ENCODE measurements at places on chromosomes 11 and 22. TPM values are rescaled to one million over a fixed set of nuclear protein-coding genes. Genes with fewer than 3 reads are reported as not detected.

Gene KCNK7
- total RNA-seq, result 0.95 TPM

Gene SLC7A4
- 1.2 TPM for total RNA-seq

Gene PLAAT2
- not detected for total RNA-seq

Gene IL10RA
- total RNA-seq, result 72.6 TPM

Gene KRTAP5-7
- not detected for total RNA-seq

Gene ASCC2
- total RNA-seq, result 41.8 TPM

GRCh38 chr22:41816241-41816640 lies 15.8 kb downstream of the CCDC134 start:
- no peak for DNase-seq

DNA sequence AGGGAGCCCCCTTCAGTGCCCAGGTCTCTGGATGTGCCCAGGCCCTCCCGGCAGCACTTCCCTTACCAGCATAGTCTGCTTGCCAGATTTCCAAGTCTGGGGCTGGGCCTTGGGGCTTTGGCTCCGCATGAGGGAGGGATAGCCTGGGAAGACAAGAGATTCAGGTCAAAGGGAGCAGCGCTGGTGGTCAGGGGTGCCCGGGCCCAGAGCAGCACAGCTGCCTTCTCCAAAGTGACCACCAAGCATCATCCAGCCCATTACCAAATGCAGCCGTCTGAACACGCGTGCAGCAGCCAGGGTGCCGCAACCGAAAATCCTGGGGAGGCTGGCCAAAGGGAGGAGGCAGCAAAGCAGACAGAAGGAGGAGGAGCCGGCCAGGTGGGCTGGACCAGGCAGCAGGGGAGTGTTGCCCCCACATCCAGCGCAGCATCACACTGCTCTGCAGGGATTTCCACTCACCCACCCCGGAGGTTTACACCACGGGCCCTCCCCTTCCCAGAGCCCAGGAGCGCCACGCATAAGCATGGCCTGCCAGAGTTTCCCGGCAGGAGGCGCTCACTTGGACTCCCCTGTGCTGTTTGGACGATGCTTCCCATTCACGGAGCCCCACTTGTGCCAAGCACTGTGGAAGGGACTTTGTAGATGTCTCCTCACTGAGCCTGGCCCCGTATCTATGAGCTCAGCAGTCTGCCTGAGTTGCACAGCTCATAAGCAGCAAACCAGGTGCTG lies 22.5 kb downstream of the TRIM29 start:
- no peak for DNase-seq

DNA sequence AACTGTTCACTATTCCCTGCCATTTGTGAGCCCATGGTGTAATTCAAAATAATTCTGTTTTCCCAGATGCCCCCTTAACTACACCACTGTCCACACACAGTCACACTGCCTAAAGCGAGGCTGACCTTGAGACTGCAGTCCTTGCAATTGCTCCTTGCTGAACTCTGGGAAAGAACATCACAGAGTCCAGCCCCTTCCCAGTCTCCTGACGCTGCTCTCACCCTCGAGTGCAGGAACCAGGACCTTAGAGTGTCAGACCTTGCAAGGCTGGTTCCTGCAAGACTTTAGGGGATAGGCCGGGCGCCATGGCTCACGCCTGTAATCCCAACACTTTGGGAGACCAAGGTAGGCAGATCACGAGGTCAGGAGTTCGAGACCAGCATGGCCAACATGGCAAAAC lies 33.6 kb downstream of the AHNAK start:
- DNase-seq, result no peak

DNA sequence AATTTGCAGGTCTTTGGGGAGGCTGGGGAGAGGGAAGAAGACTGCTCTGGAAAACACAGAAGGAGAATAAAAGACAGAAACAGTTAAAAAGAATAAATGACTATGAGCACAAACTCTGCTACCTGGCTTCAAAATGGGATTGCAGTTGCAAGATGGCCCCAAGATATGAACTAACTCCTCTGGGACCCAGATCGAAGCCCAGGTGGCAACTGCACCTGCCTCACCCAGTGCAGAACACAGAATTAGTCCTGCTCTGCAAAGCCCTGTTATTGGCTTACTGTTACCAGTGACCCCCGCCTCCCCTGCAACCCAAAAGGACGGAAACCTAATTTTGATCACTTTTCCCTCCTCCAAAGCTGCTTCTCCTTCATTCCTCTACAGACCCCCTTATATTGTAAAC lies 35.9 kb upstream of the POU2AF1 start:
- no peak for DNase-seq

DNA sequence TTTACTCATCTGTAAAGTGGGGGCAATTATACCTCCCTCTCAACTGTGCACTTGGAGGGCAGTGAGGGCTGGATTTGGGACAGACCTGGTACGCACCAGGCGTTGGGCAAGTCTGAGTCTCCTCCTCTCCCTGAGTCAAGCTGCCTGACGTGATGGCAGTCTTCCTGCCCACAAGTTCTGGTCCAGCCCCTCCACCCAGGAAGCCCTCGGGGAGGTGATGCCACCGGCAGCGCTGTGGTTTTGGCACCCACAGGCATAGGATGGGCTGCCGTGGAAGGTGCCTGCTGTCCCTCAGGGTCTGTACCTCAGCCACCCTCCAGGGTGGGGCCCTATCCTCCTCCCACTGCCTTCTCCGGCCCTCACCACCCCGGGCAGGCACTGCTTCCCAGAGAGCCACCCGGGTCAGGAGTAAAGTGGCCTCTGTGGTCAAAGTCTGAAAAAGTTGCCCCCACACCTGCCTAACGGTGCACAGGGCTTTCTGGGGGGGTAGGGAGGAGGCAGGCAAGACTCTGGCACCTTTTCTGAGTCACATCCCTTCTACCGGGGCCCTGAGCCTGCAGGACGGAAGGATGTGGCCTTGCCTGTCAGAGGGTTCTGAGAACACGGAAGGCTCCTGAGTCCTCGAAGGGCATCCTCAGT lies 6.5 kb upstream of the APOBEC3H start:
- DNase-seq, result no peak

DNA sequence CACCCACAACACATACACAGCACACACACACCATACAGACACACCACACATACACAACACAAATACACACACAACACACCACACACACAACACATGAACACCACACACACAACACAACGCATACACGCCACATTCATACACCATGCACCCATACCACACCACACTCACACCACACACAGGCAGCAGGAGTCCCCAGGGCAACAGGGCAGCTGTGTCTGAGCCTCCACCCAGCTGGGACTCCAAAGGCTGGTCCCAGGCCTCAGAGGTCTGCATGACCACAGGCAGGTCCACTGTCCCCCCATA lies 3.3 kb upstream of the WNT7B start:
- DNase-seq, result no peak

DNA sequence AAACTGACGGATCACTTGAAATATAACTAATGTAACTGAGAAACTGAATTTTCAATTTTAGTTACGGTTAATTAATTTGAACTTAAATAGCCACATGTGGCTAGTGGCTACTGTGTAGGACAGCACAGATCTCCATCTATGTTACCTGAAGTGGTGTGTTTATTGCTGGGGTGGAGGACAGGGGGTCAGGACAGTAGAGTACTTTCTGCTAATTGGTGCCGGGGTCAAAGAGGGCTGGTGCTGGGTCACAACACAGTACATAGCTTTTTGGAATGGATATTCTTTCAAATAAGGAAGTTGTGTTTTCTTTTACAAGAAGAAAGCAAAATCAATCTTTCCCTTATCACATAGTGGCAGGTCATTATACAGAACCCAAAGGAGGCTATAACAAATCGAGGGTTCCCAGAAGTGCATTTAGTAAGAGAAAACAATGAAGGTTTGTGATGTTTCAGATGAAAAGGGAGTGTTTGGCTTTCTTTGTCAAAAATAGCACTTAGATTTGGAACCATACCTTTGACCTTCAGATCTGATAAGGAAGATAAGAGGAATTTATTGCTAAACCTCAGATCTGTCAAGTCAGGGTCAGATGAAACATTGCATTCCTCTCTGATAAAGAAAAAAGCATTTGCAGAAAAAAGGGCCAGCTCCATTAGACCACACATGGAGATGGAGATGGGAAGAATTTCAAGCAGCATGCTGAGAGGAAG lies 384.5 kb downstream of the AASDHPPT start:
- no peak for DNase-seq

DNA sequence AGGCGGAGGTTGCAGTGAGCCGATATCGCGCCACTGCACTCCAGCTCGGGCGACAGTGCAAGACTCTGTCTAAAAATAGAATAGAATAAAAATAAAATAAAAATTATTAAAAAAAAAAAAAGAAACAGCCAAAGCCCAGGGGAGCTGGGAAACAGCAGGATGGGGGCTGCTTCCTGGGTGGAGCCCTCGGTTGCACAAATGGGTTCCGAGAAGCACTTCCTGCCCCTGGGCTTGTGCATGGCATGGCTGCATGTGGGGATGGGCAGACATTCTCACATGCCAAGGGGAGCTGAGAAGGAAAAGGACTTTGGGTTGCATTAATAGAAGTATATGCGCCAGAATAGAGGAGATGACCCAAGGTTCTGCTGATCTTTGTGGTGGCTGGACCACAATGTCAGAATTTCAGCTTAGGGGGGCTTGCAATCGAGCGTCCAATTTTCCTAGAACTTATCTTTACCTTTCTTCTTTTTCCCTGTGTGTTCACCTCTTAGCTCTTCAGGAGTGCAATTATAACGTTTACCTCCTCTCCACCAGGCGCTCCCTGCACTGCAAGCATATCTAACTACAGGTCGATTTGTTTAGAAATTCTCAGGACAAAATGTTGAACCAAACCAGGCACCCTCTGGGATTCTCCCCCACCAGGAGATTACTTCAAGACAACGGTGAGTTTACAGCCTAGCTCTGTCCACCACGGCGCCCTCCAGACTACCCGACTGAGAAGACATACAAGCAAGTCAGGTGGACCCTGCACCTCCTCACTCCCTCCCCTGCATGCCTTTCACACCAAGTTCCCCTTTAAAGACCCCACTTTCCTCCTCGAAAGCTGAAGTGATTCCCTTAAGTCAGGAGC lies 53.2 kb downstream of the SHISAL1 start:
- no peak for DNase-seq

DNA sequence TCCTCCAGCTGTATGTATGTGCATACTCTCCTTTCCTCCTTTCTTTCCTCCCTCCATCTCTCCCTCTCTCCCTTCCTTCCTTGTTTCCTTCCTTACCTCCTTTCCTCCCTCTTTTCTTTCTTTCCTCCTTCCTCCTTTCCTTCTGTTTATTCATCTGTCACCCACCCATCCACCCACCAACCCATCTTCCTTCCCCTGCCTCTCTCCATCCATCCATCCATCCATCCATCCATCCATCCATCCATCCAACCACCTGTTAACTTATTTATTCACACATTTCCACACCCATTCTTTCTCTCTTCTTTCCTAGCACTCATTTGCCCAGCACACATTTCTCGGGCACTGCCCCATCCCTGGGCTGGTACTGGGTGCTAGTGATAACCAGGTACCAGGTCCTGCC lies 443.9 kb downstream of the MIAT start:
- DNase-seq, result no peak

DNA sequence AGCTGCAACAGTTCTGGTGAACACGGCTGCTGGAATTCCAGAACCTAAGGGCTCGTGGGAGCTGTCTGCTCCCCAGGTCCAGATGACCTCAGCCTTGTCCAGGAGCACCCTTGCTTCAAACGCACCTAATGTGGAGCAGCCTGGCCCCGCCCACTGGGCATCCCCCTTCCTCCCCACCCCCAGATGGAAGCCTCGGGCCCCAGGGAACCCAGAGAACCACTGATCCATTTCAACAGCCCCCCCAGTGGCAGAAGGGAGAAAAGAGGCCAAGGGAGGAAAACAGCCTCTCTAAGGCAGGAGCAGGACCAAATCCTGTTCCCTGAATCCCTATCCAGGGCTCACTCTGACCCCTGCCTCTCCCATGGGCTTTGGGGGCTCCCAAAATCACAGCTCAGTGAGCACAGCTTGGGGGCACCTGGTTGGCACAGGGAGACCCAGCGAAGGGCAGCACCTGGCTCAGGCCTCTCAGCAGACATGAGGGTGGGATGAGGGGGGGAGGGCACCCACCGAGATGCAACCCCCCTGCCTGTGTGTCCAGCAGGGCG lies 1.2 kb downstream of the CYTH4 start:
- no peak for DNase-seq

GRCh38 chr11:2249189-2249916 lies 21.0 kb downstream of the ASCL2 start:
- DNase-seq, result no peak

DNA sequence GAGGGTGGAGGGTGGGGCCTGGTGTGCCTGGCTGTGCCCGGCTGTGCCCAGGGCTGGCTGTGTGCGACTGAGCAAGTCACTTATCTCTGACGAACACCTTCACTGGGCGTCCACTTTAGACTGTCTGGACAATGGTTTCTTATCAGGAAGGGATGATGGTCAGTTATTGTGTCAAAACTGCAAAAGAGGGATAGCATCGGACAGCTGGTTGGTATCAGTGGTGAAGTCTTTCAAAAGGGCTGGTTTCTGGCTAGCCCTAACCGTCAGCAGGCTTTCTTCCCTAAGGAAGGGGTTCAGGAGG lies 4.1 kb upstream of the MGAT3 start:
- no peak for DNase-seq
